ENCODE measurements at places on chromosomes 16 and 17.

GRCh38 chr17:64133546-64134215 is 3.7 kb upstream of the ERN1 start:
- no peak for DNase-seq

GRCh38 chr16:29893553-29893952 is 5.8 kb downstream of the SEZ6L2 start:
- DNase-seq = no peak

DNA sequence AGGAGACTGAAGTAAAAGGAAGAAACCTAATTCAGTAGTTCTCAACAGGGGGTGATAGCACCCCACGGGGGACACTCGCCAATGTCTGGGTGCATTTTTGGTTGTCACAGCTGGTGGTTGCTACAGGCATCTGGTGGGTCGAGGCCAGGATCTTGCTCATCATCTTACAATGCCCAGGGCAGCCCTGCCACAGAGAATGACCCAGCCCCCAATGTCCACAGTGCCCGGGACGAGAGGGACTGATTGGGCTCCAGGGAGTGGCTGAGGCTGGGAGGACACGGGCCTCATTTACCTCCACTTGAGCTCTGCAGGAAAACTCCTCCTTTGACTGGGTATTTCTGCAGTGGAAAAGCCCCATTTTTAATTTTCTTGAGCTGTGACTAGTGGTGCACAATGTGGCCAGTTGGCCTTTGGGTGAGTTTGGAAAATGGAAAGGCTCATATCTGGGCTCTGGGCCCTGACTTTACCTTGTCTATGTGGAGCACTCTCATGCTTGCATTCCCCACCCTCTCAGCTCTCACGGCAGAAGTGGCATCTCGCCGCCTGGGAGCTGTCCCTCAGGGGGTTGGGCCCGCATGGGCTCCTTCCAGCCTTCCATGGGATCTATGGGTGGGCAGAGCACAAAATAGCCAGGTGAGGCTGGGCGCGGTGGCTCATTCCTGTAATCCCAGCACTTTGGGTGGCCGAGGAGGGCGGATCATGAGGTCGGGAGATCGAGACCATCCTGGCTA is 37.7 kb upstream of the IRF8 start:
- DNase-seq = no peak

- no peak for DNase-seq
Observed at GRCh38 chr17:41326173-41327145, 10.9 kb upstream of the KRTAP17-1 start.

GRCh38 chr17:17853811-17854447 is 17.1 kb upstream of the SREBF1 start:
- no peak for DNase-seq

- no peak for DNase-seq
Observed at GRCh38 chr16:72876221-72876620, 171.7 kb downstream of the ZFHX3 start.

GRCh38 chr16:58012481-58012880 is 11.3 kb downstream of the USB1 start:
- DNase-seq = no peak

DNA sequence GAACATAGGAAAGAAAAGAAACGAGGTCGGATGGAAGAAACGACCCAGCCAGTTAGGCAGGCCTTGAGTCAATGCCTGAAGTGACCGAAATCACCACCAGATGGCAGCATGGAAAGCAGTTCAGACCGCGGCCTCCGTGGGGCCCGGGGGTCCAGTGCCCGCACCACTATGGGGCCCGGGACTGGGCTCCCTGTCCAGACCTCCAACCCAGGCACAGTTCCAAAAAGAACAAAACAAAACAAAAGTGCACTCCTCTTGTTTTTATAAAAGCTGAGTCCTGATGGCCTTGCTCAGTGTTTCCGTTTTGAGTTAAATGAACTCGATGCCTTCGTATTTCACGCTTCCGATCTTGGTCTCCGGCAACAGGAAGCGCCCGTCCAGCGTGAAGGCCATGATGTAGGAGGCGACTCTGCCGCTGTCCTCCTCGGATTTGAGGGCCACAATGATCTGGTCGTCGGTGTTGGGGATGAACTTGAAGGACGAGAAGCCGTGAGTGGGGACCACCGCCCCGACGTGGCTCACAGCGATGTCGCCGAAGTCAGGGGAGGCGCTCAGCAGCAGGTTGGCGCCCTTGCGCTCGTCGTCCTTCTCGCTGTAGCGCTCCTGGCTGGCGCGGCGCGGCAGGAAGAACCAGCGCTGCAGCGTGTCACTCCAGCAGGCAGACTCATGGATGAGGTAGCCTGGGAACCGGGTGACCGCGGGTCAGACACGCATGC is 13.7 kb upstream of the LGALS3BP start:
- peak; percentile 30 for DNase-seq

- no peak for DNase-seq
Observed at GRCh38 chr17:70804161-70804560, 634.8 kb downstream of the KCNJ2 start.

- DNase-seq = peak; percentile 7
Observed at GRCh38 chr17:41812381-41813151, at the start of gene FKBP10. Gene FKBP10 (plus strand): TSS chr17:41813004. CDS start chr17:41813035, 31 bp downstream.

Measured in stimulated activated CD8-positive, alpha-beta memory T cell treated with anti-CD3 and anti-CD28 coated beads, Interleukin-15, amount 100 ng/mL, for 24 hours (primary cell).